ENCODE measurements at places on chromosomes 12 and 14.

DNA sequence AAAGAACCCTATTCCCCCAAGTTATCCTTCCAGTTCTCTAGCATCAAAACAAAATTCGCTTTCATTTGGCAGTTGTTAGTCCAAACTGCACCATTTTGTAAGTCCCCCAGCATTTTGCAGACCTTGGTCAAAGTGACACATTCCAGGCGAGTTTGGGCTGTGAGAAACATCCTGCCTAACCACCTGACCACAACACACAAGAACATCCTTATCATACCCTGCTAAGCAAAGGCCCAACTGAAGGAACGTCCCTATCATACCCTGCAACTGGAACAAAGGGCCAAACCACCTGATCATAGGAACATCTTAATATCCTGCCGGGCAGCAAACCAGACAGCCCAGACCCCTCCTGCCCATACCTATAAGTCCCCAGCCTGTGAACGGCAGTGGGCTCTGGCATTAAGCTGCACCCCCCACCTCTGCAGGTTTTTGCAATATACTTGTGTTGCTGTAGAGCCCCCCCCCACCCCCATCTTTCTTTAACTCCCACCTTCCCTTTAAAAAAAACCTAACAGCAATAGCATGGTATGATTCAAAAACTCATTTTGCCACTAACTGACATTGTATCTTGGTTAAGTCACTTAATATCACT, 2.7 kb downstream of the PCNX4 start:
- DNase-seq: no peak

DNA sequence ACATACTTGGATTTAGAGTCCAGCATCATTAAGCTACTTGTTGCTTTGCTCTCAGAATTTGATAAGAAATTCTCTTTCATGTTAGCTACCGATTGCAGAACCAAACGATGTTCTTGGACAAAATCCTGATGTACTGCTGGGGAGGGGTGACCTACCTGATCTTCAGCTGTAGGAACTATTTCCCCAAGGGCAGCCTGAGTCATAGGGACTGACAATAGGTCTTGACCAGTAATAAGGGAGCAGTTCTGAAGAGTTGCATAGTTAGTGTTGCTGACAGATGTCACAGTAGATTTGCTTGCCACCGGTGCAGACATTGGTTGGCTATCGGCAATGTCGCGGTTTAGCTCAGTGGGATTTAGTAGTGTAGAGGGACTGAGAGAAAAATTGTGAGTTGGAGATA, 10.6 kb downstream of the SIX4 start:
- DNase-seq: no peak

DNA sequence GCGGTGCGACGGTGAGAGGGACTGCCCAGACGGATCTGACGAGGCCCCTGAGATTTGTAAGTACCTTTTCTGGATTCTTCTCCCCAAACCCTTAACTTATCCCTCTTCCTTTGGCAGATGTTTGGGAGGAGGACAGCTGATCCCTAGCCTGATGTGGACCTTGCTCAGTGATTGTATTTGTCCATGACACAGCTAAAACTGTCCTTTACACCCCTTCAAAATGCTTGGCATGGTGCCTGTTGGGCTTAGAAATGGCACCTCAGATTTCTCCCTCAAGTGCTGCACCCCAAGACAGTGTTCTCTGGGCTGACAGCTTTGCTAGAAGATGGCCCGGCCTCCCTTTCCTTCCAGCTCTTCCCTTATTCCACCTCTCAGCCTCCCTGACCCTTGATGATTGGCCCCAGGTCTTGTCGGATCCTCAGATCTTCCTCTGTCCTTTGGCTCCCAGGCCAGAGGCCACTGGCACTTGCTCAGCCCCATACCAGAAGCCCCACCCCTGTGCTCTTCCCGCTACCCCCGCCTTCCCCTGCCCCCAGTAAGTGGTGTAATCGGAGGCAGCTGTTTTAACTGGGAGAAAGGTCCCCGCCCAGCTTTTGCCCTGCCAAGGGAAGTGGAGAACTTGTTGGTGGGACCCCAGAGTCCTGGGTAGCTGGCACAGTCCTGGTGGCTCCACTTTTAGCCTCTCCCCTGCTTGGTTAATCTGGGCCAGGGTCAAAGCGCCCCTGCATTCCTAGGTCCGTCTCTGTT, 8.7 kb downstream of the LRP1-AS start:
- DNase-seq: no peak

DNA sequence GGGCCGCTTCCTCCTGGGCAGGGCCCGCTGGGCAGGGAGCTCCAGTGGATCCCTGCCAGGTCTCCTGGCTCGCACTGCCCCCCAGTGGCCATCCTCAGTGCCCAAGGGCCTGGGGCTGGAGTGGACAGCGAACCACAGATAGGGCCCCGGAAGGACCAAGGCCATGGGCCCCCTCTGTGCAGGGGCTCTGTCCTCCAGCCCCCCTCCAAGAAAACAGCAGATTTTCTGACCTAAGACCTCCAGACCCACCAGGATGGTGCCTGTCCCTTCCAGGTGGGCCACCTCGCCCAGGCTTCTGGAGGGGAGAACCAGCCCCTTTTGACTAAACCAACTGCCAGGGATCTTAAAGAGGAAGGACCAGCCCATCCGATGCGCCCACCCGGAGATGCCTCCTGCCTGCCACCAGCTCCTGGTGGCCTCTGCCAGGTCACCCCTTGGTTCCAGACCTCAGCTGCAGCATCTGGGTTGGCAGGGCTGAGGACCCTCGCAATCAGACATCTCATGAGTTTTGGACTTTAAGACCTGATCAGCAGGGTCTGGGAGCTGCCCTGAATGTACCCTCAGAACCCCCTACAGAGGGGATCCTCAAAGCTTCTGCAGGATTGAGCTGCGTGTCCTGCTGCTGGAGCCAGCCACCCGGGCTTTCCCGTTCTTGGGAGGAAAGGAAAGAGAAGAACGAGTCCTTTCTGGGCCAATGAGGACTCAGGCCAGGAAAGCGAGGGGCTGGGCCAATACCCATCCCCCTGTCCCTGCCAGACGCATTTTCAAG, 325.8 kb upstream of the DIO3 start:
- DNase-seq: no peak

- DNase-seq: no peak
These were observed 64.8 kb upstream of the HIF1A start for GRCh38 chr14:61630399-61631044.

GRCh38 chr12:76719171-76720041, 44.5 kb upstream of the ZDHHC17 start:
- DNase-seq: no peak

DNA sequence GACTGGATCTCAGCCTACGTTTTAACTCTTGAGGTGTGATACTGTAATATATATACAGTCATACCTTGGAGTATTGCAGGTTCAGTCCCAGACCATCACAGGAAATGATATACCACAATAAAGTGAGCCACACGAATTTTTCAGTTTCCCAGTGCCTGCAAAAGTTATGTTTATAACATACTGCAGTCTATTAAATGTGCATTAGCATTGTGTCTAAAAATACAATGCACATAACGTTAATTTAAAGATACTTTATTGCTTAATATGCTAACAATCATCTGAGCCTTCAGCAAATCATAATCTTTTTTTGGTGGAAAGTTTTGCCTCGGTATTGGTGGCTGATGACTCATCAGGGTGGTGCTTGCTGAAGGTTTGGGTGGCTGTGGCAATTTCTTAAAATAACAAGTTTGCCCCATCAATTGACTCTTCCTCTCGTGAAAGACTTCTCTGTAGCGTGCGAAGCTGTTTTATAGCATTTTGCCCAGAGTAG, 18.9 kb downstream of the PYROXD1 start:
- DNase-seq: peak; percentile 9

DNA sequence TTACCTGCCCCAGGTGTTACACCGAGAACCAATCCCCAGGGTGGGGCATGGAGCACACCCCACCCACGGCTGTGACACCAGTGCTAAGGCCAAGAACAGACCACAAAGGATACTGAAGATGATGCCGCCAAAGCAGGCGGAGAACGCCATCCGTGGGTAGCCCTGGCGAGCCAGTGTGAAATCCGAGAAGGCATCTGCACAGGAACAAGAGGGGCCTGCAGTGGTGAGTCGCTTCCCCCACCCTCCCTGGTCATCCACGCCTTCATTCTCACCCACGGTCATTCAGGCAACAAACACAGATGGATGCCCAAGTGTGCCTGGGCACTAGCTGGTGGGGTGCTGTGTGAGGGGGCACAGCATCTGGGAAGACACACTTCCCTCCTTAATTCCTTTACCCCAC, 28.5 kb downstream of the SLC8B1 start:
- no peak for DNase-seq

- DNase-seq: no peak
These were observed 3.8 kb upstream of the PSMC6 start for GRCh38 chr14:52703225-52703624.

GRCh38 chr12:114001511-114002340, 35.6 kb upstream of the RBM19 start:
- no peak for DNase-seq

DNA sequence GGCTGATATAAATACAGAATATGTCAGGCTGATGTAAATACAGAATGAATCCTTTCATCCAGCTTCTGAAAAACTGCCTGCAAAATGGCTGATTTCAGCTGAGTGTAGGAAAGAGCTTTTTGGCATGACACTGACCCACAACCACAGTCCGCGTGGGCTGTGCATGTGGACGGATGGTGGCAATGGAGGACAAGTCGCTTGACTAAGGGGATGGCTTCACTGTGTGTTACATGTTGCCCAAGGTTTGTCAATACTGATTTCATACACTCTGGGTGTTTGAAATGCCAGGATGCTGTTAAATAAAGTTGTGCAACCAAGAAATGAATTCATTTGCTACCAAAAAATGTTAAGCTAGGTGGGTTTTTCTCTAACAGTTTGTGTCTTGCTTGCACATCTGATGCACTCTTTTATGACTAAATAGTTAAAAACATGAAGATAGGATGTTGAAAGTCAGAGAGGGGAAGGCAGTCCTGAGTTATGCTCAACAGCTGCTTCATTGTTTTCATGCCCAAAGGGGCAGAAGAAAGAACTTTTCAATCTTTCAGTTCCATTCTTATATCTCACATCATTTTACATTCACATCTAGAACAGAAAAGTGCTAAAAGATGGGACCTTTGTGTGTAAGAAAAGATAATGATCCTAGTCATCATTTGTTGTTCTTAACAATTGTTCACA, 36.5 kb upstream of the OVCH1 start:
- DNase-seq: no peak

DNA sequence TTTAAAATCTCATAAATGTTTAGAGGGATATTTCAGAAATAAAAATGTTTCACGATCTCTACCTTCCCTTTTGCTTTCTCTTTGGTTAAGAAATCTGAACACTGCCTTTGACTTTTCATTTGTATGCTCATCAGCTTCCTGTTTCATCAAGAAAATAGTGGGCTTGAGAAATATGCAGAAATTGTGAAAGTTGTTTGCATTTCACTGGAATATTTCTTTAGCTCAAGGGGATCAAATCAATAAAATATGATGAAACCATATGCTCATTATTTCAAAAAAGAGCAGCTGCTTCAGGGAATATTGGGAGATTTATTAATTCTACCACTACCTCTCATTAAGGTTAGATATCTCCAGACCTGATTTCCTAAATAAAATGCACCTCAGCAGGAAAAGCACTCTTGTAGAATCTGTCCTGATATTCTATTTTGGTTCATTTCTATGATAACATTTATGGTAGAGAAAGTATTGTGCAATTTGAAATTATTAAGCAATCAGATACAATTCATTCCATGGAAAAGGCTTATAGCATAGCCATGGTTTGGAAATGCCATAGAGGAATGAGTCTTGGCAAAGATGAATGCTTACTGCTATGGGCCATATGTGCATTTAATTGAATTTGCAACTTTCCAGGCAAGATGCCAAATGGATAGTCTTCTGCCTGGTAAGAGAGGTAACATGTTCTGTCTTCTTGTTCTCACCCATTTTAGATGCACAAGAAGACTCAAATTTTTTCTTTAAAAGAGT, 212.6 kb upstream of the SLC16A7 start:
- no peak for DNase-seq

DNA sequence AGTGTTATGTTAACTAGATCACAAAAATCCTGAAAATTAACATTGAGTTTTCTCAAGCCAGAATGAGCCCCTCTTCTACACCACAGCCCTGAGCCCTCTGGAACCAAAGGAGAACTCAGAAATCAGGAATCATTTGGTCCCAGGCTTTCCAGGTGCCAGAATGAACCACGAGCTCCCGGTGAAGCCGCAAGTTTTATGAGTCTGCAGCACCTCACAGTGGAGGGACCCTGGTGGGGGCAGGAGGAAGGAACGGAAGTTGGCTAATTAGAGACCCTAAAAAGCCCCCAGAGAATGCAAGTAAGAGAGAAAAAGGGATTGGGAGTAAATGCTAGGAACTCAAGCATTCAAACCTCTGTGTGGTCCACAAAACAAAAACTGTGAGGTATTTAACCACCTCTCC, 52.9 kb upstream of the BCL2L14 start:
- DNase-seq: no peak

DNA sequence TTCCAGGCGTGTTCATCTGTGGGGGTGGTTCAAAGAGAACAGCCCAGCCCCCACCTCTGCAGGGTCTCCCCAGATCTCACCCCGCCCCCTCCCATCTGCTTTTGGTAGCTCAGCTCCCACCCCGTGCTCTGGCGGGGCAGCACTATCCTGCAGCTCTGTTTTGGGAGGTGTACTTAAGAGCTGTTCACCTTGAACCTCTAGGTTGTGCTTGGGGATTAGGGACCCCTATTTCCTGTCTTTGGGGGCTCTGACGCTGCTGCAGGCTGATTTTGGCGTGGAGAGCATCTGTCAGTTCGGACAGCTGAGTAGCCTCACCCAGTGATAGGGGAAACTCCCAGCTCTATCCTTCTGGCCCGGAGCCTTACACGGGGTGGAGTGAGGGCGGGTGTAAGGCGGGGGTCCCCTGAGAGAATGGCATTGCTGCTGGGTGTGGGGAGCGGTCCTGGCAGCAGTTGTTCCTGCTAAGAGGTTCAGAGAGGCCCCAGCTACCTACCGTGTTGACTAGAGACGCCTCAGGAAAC, 765 bp downstream of the TMEM120B start:
- no peak for DNase-seq

- DNase-seq: peak; percentile 6
These were observed 20.5 kb upstream of the GUCY2C start for GRCh38 chr12:14716848-14717444.

- no peak for DNase-seq
These were observed 115.7 kb downstream of the GRIP1 start for GRCh38 chr12:66563220-66563619.

- DNase-seq: peak; percentile 28
These were observed 20.2 kb upstream of the CLEC4D start for GRCh38 chr12:8493084-8493483.

- DNase-seq: no peak
These were observed 33.7 kb upstream of the ADAMTS20 start for GRCh38 chr12:43585676-43586075.

GRCh38 chr14:24700511-24700910, 66.5 kb upstream of the GZMB start:
- DNase-seq: no peak

- DNase-seq: no peak
These were observed 80.3 kb downstream of the ESRRB start for GRCh38 chr14:76456200-76456599.
